ENCODE measurements at places on chromosomes 13 and 19.

GRCh38 chr13:74895042-74895796 is 586.8 kb downstream of the TBC1D4 start:
- DNase-seq: no peak

GRCh38 chr13:46143184-46143701 is 38.4 kb upstream of the CPB2 start:
- no peak for DNase-seq

DNA sequence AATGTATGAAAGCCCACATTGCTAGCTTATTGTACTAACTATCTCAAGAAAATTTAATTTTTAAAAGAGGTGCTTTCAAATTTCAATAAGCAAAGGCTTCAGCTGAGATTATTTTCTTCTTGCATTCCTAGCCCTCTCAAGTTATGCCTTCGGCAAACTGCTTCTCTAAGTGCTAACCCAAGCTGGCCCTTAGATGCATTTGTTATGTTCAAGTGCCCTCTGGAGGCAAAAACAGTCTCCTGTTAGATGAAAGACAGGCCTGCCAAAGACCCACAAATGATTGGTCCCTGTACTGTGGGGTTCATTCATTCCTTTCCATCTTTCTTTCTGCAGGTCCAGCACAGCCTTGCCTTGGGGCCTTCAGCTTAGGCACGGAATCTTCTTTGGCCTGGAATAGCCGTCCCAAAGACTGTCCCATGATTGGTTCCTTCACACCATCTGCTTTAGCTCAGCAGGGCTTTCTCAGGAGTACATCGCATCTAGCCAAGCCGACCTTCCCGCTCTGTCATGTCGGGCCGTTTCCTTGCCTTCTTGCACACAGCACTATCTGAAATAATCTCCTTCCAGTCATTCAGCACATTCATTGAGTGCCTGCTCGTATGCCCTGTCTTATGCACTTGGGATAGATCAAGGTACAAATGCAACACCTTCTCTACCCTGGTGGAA is 26.4 kb upstream of the TPTE2 start:
- peak; percentile 72 for DNase-seq

DNA sequence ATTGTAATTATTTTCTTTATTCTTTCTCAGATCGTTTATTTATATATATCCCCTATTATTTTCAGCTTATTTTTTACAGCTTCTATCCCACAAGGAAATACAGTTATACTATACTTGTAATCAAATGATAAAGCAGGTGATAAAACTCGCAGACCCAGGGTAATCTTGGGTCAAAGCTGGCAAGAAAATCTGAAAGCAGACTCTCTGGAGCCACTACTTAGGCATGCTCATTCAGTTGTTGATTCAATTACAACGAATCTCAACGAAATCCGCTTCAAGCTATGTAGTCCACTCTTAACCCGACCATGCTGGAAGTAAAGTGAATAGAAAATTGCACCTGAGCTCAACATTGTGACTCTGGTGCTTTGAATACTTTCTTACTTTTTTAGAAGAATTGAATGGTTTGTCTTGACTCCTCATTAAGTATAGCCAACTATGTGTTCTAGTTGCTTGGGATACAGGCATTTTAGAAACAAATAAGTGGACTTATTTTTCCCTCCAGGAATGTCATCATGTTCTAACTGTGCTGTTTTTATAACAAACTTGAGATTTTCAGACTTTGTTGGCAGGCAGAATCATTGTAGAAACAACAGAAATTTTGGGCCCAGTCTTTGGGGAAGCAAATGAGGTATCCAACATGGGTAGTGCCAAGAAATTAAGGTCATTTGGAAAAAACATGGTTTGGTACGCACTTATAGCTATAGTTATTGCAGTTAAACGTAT is 21.4 kb downstream of the ESD start:
- DNase-seq: no peak

DNA sequence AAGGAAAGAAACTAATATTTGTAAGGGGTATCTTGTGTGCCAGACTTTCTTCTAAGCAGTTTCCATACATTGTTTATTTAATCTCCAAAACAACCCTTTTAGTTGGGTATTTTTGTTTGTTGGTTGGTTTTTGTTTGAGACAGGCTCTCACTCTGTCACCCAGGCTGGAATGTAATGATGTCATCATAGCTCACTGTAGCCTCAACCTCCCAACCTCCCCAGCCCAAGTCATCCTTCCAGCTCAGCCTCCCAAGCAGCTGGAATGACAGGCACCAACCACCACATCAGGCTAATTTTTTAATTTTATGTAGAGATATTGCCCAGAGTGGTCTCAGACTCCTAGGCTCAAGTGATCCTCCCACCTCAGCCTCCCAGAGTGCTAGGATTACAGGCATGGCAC is 41.2 kb upstream of the LSM14A start:
- no peak for DNase-seq

DNA sequence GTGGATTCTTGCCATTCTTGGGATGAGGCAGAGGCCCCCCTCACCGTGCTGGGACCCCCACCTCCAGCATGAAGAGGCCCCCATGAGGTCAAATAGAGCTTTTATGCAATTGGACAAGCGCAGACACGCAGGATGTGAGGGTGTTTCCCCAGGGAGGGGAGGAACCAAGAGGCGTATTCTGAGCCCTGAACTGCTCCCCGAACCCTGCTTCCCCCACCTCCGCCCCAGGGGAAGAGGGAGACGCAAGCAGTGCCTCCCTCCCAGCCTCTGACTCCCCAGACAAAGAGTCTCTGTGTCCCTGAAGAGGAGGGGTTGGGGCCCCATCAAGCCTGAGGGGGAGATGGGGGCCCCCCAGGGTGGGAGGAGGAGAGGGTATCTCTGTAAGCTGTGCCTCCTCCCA is 1.3 kb upstream of the RDH8 start:
- no peak for DNase-seq

- no peak for DNase-seq
Measured at GRCh38 chr13:87821512-87821911, 150.3 kb downstream of the SLITRK5 start.

DNA sequence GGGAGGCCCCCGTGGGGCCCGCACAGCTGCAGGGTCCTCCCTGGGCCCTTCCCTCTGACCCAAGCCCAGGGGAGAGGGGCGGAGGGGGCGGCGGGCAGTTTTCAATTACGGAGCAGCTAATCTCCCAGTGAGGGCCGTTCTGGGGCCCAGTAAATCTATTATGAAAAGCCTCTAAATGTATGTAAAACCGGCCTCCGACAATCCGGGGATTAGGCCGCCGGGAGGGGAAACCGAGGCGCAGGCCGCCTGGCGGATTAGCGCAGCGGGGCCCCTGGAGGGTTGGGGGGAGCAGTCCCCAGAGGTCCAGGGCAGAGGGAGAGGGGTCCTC is 25.1 kb downstream of the EFNA2 start:
- DNase-seq: no peak

- DNase-seq: peak; percentile 51
Measured at GRCh38 chr13:110907951-110908898, 6.6 kb downstream of the ANKRD10 start.

DNA sequence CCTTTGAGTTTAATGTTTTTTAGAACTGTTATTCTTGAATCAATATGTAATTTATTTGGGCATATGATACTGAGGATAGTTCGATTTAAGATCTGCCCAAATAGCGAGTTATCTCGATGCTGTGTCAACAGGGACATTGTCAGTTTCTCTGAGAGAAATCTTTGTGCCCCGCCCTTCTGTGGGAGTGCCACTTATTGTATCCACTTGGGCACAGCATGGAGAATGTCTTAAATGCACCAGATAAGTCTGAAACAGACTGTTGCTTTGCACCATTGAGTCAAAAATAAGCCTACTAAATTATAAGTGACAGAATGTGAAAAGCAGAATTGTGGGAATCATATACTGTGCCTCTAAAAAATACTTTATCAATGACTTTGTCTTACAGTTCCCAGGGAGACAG is 45.6 kb downstream of the RNASEH2B start:
- DNase-seq: no peak

- DNase-seq: no peak
Measured at GRCh38 chr13:46552303-46552682, 677 bp upstream of the LRCH1 start.

DNA sequence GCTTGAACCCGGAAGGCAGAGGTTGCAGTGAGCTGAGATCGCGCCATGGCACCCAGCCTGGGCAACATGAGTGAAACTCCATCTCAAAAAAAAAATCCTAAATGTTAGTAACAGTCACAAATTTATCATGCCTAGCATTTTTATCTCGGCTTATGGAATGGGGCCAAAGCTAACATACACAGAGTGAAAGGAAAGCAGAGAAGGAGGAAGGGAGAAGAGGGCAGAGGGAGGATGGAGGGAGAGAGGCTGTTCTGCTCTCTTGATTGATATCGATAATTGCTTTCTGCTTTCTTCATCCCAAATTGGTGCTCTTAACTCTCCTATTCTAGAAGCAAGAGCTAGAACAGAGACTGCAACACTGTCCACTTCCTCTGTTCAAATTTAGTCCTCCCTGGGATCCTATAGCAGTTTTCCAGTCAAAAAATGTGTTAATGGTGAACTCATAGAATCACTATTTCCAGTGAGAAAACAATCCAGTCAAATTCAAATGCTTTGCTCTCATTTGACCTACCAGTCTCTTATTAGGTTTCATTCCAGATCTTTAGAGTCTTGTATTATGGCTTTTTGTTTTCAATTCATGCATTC is 15.8 kb upstream of the TUBGCP3 start:
- DNase-seq: peak; percentile 43

- peak; percentile 64 for DNase-seq
Measured at GRCh38 chr13:46165485-46166223, 16.3 kb downstream of the LCP1 start.

- DNase-seq: no peak
Measured at GRCh38 chr19:46924874-46925547, 64.2 kb downstream of the ARHGAP35 start.

Measured in iris pigment epithelial cell (primary cell).